ENCODE measurements at places on chromosomes 2 and 18.

- DNase-seq = no peak
Observed at GRCh38 chr18:2572892-2573291, 1.5 kb downstream of the NDC80 start.

DNA sequence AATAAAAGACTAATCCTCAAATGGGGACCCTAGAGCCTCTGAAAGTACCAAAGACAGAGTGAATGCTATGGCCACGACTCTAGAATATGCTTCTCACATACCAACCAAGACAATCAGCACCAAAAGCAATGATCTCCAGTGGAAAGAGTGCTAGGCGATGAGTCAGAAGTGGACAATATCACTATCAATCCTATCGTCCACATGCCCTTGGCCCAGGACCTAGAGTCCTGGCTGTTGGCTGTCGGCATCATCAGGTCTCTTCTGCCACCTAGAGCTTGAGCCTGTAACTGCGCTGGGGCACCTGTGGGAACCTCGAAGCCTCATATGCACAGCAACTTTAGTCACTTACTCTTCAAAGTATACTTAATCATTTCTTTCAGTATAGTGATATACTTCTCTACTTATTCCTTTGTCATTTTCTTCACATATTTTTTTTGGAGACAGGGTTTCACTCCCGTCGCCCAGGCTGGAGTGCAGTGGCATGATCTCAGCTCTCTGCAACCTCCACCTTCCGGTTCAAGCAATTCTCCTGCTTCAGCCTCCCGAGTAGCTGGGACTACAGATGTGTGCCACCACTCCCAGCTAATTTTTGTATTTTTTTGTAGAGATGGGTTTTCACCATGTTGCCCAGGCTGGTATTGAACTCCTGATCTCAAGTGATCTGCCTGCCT lies 29.7 kb downstream of the NOL10 start:
- peak; percentile 85 for DNase-seq

GRCh38 chr2:204763974-204764703 lies 218.9 kb downstream of the PARD3B start:
- no peak for DNase-seq

DNA sequence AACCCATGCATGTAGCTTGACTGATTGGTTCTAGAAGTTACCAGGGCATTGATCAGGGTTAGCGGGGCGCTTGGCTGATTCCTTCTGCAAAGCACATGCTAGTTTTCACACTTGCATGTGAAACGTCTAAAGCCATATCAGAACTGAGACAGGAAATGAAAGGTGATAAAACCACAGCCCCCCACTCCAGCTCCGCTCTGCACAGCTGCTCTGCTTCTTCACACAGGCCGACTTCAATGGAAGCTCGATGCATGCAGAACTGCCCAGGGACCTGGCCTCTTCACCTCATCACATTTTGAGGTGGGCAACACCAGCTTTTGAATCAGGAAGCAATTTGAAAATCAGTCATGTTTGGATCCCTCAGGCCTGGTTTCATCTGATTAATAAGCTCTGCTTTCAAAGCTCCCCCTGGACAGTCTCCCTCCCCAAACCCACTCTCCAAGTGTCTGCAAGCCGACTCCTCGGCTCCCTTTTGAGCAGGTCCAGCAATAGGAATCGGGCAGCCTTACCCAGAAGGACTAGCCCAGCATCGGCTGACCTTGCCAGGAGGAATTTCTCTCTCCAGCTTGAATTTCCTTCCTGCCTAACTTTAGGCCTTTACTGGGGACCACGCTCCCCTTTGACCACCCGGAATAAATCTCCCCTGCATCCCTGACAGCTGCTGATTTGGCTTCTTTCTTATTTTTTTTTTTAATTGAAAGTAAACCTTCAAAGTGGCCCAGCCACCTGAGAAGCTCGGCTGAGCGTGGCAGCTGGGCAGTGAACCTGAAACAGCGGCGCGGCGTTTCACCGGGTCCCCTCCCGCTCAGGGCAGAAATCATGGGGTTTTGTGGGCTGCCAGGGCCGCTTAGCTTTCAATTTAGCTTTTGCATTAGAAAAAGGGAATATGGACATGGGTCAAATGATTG lies 31.7 kb downstream of the HRH4 start:
- DNase-seq = no peak

DNA sequence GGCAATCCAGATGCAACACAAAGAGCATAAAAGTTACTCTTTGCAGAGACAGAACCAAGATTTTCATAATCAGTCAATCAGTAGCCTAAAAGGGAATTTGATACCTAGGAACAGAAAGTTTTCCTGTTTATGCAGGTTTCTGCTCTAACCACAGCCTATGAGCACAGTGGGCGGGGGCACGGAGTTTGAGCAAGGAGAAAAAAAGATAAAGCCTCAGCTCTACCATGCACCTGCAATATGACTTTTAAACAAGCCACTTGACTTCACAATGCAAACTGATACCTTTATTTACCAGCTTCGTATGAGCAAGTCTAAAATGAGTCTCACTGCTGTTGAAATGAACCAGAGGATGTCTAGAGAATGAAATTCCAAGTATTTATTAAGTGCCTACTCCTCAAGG lies 5.6 kb upstream of the LRATD1 start:
- DNase-seq = peak; percentile 29

- no peak for DNase-seq
Observed at GRCh38 chr2:101848769-101849410, 142.9 kb upstream of the IL1R2 start.

GRCh38 chr2:101272045-101272784 lies 19.5 kb downstream of the CNOT11 start:
- no peak for DNase-seq

GRCh38 chr18:36191286-36191685 lies 4.0 kb downstream of the MOCOS start:
- DNase-seq = no peak

DNA sequence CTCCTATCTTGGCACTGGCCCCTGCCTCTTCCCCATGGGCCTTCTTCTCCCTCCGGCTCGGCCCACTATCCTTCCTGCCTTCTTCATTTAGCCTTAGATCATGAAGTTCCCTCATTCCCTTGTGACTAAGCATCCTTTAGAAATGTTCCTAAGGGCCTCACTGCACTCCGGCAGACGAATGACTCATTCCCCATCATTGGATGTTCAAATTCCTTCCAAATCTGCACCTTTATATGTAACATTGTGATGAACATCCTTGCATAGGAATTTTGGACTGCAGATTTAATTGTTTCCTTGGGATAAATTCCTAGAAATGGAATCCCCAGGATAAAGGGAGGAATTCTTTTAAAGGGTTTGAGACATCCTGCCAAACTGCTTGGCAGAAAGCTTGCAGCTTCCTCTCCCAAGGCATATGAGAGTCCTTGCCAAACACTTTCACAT lies 19.0 kb downstream of the CRACDL start:
- peak; percentile 84 for DNase-seq

- peak; percentile 38 for DNase-seq
Observed at GRCh38 chr2:186135686-186136085, 350.4 kb upstream of the ZC3H15 start.

GRCh38 chr2:7241041-7241745 lies 324.0 kb downstream of the RNF144A start:
- DNase-seq = no peak

DNA sequence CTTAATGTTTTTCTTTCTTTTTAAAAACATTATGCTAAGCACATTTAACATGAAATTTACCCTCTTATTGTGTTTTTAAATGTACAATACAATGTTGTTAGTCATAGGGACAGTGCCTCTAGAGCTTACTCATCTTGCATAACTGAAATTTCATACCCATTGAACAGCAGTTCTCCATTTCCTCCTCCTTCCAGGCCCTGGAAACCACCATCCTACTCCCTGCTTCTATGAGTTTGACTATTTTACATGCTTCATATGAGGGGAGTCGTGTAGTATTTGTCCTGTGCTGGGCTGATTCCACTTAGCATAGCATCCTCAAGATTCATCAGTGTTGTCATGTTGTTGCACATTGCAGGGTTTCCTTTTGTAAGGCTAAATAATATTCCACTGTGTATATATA lies 92.6 kb downstream of the SPATS2L start:
- peak; percentile 74 for DNase-seq

DNA sequence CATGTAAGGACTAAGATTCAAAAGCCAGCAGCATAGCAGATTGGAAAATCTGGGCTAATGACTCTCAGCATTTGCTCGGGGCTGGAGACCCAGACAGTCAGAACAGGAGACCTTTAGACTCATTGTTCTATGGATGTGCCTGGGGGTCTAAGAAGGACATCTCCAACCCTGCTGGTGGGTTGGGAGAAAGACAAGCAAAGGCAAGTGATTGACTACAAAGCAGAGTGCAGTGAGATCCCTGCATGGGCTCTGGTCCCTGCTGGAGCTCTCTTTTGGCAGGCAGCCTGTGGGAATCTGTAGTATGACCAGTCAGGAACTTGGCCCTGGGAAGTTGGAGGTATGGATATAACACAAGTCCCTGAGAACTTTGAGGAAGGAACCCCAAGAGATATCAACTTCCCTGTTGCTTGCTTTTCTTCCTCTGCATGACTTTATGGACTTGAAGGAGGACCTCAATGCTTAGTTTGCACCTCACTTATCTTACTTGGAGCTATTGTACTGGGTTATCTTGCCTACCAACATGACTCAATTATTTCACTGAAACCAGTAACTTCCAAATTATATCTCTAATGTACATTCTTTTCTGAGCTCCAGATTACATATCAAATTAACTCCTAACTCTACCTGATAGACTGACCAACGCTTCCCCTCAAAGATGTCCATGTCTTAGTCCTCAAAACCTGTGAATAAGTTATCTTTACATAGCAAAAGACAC lies 236.0 kb downstream of the CYRIA start:
- no peak for DNase-seq

- DNase-seq = no peak
Observed at GRCh38 chr2:1512321-1513289, 99.3 kb downstream of the TPO start.

DNA sequence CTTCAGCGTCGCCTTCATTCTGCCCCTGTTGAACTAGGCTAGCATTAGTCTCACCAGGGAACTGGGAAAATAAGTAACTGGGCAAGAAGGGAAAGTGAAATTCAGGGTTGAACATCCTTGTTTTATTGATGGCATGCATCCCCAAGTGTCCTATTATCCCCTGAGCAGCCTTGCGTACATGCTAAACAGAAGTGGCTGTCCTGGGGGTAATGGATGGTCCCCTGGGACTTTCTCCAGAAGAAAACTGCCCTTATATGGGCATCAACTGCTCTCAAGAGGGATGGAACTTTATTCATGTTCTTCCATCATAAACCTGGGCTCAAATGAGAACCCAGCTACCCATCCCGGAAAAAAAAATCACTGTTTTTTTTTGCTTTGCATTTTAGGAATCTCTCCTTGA lies 11.8 kb upstream of the SMIM21 start:
- no peak for DNase-seq

GRCh38 chr18:5918205-5918858 lies 23.0 kb upstream of the TMEM200C start:
- DNase-seq = no peak

DNA sequence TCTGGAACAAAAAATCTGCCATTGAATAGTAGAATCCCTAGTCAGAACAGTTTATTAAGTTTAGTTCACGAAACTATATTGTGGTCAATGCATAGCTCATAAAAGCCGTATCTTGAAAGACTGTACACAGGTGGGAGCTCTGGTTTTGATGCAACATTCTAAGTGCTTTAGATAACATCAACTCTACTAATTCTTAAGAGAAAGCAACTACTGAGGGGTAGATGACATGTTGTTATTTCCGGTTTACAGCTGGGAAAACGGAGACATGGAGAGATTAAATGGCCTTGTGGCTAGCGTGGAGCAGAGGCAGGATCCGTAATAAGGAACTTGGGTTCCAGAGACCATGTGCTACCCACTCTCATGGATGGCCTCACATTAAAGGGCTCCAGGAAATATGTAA lies 4.2 kb upstream of the ITGA6 start:
- no peak for DNase-seq

- DNase-seq = no peak
Observed at GRCh38 chr2:73708527-73708926, 28.6 kb downstream of the TPRKB start.

GRCh38 chr2:33354981-33355380 lies 121.5 kb upstream of the RASGRP3 start:
- DNase-seq = peak; percentile 85

DNA sequence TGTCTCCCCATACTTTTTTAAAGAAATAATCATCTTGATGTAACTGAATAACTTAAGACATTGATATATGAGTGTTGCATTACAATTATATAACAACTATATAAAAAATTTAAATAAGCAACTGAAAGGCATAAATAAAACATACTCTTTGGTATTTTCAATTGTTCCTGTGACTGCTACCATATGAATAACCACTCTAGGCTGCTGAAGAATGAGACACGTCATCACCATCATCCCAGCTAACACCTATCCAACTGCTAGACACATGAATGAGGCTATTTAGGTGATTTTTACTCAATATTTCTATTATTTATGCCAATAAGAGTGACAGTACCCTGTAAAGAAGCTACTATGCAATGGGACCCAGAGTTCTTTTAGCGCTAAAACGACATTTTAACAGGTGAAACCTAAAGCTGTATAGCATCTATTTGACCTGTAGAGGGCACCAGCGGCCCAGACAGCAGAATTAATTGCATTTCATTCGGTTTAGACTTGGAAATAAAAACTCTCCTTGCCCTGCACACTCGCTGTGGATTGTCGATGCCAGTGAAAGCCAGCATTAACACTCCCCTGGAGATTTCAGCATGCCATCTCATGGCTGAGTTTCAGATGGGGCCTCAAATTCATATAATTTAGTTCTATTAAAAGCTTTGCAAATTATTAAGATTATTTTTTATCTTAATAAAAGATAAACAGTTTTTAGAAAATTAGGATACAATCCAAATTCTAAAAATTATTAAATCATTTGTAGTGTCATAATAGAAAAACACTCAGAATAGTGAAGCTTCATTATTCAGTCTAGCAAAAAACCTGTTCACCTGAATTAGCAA lies 89.4 kb upstream of the MAP2 start:
- DNase-seq = peak; percentile 82

- DNase-seq = no peak
Observed at GRCh38 chr2:225037415-225038230, 4.6 kb downstream of the DOCK10 start.

DNA sequence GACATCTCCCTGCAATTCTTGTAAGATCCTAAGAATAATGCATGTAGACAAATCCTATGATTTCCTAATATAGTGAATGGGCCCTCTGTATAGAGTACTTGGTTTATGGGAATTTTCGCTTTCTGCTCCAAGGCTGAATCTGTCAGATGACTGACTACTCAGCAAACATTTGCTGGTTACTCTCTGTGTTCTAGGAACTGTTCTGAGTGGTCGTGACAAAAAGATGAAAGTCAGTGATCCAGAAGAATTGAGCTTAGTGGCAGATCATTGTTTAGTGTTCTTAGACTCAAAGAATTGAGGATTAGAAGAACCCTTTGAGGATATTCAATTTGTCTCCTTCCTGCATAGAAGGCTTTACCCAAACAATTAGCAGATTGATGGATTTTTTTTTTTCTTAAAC lies 10.0 kb downstream of the XRCC5 start:
- no peak for DNase-seq

GRCh38 chr18:8389391-8390340 lies 219.6 kb upstream of the RAB12 start:
- peak; percentile 86 for DNase-seq

GRCh38 chr18:28174181-28174905 lies 2.6 kb downstream of the CDH2 start:
- no peak for DNase-seq

Data from PC-3 (cell line).